ENCODE measurements at places on chromosomes 16 and 17.

GRCh38 chr17:79393358-79394052, 217.3 kb downstream of the RBFOX3 start:
- peak; percentile 51 for DNase-seq

DNA sequence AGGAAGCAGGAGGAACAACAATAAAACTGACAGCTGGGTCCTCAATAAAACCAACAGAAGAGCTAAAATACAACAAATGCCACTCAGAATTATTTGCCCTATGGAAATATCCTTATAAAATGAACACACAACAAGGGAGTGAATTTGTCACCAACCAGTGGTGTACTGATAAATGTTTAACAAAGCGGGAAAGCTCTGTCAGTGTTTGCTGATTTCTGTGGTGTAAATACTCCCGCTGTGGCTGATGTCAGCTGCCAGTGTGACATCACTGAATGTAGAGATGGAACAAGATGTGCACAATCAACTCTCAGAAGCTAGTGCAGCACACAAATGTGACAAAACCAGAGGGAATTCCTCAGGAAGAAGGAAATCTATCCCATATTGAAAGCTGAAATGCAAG, 51.9 kb downstream of the CDYL2 start:
- DNase-seq, result no peak

DNA sequence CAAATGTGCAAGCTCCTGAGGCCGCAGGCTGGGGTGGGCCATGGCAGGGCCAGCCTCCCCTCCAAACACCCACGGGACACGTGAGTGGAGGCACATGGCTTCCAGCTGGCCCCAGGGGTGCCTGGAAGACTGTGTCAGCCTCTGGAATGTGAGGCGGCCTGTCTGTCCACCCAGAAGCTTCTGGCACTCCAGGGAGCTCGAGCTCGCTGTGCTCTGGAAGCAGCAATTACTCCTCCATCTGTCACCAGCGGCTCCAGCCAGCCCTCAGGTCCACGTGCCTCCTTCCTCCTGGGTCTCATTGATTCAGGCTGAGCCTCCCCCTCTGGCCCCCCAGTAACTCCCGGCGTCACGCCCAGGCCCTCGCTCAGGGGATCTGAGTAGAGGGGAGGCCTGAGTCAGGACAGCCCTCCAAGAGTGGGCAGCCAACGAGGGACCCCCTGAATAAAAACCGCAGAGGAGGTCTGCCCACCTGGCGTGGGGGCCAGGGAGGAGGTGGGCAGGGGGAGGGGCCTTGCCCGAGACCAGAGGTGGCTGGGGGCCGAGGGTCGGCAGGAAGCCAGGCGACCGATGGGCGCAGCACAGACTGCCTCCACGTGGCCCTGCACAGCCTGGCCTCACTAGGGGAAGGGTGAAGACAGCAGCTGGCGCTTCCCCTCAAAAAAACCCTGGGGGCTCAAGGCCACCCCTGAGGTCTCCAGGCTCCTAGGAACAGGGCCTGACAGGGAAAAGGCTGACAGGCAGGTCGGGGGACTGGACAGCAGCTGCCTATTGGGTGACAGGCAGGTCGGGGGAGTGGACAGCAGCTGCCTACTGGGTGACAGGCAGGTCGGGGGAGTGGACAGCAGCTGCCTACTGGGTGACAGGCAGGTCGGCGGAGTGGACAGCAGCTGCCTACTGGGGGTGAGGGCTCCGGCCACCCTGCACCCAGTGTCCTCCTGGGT, 11.9 kb downstream of the PIEZO1 start:
- DNase-seq, result no peak

DNA sequence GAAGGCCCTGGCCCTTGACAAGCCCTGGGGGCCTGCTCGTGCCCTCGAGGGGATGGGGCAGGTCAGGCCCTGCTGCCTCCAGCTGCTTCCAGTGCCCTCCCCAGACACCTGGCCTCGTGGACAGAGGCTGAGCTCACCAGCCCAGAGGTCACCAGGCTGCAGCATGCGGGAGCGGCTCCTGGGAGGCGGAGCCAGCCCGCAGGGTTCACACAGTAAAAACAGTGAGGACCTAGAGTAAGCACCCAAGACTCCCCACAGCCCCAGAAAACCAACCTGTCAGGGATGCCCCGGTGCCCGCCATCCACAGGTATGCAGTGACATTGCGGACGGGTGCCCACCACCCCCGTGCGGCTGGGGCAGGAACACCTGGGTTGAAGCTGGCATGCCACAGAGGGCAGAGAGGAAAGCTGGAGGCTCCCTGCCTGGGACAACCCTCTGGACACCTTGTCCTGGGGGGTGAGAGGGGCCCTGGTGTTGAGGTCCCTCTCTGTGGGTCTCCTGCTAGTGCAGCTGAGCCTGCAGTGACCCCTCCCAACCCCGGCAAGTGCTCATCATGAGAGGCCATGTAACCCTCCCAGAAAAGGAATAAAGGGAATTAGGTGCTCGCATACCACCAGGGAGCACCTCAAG, 62.1 kb downstream of the LMF1 start:
- DNase-seq, result no peak

DNA sequence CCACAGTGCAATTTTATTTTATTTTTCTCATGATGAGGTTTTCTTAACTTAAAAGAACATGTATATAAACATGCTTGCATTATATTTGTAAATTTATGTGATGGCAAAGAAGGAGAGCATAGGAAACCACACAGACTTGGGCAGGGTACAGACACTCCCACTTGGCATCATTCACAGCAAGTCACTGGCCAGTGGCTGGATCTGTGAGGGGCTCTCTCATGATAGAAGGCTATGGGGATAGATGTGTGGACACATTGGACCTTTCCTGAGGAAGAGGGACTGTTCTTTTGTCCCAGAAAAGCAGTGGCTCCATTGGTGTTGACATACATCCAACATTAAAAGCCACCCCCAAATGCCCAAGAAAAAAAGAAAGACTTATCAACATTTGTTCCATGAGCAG, 12.3 kb upstream of the EFCAB13 start:
- DNase-seq, result no peak

DNA sequence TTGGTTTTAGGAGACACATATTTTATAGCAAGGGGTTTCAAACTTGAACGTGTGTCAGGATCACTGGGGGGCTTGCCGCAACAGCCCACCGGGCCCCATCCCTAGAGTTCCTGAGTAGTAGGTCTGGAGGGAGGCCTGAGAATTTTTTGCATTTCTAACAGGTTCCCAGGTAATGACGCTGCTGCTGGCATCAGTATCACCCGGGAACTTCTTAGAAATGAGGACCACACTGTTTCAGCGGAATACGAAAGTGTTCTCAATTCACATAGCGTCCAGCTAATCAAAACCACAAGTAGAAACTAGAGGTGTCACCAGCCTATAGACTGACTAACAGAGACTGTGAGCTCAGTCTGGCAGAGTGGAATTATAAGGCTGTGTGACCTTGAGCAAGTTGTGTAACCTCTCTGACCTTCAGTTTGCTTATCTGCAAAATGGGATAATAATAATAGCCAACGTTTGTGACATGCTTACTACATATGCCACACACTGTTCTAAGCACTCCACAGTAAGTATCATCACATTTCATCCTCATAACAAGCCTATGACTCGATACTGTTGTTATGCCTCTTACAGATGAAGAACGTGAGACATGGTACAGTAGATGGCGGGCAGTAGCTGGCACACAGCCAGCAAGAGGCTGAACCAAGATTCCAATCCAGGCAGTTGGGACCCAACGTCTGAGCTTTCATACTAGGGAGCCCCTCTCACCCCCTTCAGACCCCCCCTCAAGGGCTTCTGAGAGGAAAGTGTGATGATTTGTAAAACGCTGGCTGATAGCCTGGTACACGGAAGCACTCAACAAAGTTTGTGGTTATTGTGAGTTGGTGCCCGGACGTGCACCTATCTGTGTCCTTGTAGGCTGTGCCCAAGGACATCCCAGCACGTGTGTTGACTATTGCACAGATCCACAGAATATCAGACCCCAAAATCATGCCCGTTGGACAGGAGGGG, 4.6 kb upstream of the ICAM2 start:
- peak; percentile 63 for DNase-seq

DNA sequence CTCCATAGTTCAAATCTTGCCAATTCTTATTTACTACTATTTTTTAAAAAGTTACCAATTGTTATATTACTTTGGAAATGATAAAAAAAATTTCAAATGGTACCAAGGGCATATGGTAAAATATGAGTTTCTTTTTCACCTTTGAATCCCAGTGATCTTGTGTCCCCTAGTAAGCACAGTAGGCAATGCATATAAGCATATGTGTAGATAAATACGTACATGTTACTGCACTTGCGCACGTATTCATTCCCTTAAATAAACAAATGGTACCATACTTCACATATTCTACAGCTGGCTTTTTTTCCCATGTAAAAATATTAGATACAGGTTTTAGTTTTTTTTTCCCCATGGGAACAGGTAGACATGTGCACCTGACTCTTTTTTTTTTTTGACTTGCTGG, 27.6 kb downstream of the HEATR9 start:
- DNase-seq, result no peak

DNA sequence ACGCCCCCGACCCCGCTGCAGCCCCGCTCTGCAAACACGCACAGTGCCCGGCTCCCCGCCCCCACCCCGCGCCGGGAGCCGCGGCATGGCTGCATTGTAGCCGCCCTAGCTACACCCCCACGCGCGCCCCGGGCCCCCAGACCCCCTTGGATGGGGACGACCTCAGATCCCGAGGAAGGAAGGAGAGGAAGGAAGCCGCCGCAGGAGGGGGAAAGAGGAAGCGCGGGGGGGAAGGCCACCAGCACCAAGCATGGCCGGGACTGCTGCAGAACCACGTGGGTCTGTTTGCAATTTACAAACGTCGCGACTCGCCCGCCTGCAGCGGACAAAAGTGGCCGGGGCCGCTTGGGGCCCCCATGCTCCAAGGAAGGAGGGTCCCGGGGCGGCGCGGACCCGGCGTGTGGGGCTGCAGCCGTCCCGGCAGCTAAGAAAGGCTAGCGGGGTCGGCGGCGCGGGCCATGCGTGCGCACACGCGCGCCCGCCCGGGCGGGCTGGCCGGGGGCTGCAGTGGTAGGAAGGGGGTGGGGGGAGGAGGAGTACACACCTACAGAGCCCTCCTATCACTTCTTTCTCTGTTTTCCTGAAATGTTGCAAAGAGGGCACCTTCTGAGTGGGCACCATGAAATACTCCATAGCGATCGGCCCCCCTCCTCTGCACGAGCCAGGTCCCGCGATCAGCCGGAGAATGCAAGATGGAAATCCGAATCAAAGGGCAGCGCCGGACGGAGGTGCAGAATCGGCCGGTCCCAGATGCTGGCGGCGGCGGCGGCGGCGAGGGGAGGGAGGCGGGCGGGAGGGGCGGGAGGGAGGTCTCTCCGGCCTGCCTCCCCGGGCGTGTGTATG, 488 bp downstream of the TFAP4 start:
- no peak for DNase-seq

- no peak for DNase-seq
These were observed 5.1 kb upstream of the KRT16 start for GRCh38 chr17:41617698-41618097.

- no peak for DNase-seq
These were observed 12.0 kb upstream of the IGFBP4 start for GRCh38 chr17:40431231-40431602.

DNA sequence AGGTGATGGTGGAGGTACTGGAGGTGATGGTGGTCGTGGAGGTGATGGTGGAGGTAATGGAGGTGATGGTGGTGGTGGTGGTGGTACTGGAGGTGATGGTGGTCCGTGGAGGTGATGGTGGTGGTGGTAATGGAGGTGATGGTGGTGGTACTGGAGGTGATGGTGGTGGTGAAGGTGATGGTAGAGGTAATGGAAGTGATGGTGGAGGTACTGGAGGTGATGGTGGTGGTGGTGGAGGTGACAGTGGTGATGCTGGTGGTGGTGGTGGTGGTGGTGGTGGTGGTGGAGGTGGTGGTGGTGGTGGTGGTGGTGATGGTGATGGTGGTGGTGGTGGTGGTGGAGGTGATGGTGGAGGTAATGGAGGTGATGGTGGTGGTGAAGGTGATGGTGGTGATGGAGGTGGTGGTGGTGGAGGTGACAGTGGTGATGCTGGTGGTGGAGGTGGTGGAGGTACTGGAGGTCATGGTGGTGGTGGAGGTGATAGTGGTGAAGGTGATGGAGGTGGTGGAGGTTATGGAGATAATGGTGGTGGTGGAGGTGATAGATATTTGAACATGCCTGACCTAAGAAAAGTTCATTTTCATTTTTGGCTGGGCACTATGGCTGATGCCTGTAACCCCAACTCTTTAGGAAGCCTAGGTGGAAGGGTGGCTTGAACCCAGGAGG, 55.0 kb downstream of the RNF213 start:
- no peak for DNase-seq

GRCh38 chr16:2535625-2536013, 2.2 kb upstream of the PDPK1 start:
- no peak for DNase-seq

DNA sequence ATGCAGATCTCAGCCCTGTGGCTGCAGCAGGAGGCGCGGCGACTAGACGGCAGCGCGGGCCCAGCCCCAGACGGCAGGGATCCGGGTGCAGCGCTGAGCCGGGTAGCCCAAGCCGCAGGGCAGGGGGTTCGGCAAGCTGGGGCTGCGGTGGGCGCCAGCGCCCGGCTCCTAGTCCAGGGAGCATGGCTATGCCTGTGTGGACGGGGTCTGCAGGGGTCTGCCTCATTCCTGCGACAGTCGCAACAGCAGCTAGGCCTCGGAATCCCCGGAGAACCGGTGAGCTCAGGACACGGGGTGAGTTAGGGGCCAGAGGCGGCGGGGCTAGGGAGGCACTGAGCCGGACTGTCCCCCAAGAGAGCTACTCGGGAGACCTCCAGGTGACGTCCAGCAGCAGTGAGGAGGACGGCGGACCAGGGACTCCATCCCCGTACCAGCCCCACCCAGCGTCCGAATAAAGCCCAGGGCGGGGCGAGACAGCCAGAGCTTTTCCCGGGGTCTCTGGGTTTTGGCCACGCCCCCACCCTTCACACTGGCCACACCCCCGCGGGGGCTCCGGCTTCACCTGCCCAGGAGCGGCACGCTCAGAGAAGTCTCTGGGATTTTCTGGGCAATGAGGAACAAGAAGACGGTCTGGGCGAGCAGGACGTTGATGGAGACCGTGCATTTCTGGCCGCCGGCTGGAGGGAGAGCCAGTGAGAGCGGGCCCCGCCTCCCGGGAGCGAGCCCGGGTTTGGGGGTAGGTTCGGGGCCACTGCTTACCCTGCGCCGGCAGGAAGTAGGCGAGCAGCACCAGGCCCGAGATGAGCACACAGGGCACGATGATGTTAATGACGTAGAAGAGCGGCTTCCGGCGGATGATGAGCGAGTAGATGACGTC, 1.1 kb downstream of the C17orf107 start:
- peak; percentile 64 for DNase-seq

- DNase-seq, result no peak
These were observed 438.1 kb downstream of the WWOX start for GRCh38 chr16:78537511-78537910.

- peak; percentile 26 for DNase-seq
These were observed 172.6 kb downstream of the CDK5R1 start for GRCh38 chr17:32659419-32659842.

GRCh38 chr17:28371245-28372202, at the start of gene SARM1:
Gene SARM1 (plus strand): TSS chr17:28371694. CDS start chr17:28372033, 339 bp downstream.
- DNase-seq, result peak; percentile 64
